ENCODE measurements at places on chromosomes 7 and 10.

- DNase-seq = no peak
Observed at GRCh38 chr7:13792208-13792607, 197.3 kb downstream of the ETV1 start.

DNA sequence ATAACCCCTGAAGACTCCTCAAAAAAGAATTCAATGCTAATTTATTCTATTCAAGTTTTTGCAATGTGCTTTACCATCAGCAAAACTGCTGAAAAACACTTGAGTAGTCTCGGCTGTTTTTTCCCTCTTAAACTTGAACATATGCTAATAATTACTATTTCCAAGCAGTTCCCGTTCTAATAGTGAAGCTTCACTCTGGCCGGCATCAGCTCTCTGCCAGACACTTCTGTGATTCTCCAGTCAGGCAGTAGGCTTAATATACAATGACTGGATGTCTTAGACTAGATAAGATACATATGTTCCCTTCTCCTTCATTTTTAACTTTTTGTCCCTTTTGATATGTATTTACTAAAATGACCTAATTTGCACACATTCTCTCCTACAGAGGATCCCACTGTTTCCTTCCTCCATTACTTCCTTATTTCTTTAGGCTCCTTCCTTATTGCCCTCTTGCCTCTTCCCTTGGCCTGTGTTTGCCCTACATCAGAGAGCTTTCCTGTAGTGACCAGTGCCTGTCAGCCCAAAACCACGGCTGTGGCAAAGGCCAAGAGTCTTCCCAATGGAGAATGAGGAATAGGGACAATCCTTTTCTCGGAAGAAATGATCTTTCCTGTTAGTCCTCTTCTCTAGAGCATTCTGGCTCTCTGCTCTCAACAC is 23.5 kb downstream of the HEPACAM2 start:
- DNase-seq = no peak

DNA sequence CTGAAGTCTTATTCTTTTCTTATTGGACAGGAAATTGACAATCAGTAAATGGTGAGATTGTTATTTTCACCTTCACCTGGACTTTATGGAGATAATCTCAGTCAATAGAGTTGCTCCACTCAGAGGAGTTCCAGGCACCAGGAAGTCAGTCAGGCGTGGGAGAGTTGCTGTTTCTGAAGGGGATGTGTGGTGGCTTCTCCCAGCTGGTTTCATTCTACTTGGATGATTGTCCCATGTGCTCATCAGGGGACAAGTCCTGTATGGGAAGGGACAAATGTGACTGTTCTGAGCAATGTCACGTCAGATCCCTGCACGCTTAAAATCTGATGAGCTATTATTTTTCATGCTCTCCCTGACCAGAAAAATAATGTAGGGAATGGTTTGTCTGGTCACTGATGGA is 222.5 kb upstream of the PITRM1 start:
- no peak for DNase-seq

- DNase-seq = no peak
Observed at GRCh38 chr7:121006711-121007315, 18.3 kb downstream of the CPED1 start.

DNA sequence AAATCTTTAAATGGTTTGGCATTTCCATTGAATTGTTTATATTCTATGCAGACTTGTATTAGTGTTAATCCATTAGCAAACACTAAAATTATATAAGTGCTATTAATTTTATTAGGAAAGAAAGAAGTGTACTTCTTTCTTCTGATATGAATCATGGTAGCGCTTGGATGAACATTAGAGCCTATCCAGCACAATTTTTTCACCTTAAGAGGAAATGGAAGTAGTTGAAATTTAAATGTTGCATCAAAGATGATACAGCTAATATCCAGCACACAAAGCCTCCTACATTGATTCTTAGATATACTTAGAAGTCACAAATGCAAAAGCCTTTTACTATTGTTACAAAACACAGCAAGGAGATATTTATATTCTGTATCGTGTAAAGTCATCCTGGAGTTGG is 174.5 kb downstream of the AHR start:
- no peak for DNase-seq

DNA sequence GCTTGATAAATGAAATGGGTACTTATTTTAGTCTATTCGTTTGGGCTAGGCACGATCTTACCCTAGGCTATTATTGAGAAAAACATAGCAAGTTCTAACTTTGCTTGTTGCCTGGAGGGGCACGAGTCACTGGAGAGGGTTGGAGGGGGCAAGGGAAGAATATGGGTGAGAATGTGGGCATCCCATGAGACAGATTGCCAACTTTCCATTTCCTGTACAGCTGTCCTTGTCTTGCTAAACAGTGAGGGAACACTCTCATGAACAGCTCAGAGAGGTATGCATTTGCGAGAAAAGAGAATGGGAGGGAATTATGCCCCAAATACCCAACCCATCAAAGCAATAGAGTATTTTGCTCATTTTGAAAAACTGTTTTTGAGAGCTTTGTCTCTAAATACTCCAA is 9.2 kb downstream of the CDHR3 start:
- no peak for DNase-seq

DNA sequence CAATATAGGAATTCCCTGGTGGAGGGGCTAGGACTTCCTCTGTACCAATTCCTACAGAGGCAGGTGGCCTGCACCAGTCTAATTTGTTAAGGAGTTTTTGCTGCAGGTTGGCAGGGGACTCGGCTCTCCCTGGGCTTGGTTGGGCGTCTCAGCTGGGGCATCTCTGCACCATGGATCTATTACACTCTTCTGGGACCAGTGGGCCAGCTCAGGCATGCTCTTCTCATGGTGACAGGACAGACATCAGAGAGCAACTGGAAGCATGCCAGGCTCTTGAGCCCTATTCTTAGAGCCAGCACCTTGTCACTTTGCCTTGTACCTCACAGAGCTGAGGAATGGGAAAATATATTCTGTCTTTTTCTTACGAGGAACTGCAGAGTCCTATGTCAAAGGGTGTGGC is 74.6 kb downstream of the SH2D4B start:
- no peak for DNase-seq

DNA sequence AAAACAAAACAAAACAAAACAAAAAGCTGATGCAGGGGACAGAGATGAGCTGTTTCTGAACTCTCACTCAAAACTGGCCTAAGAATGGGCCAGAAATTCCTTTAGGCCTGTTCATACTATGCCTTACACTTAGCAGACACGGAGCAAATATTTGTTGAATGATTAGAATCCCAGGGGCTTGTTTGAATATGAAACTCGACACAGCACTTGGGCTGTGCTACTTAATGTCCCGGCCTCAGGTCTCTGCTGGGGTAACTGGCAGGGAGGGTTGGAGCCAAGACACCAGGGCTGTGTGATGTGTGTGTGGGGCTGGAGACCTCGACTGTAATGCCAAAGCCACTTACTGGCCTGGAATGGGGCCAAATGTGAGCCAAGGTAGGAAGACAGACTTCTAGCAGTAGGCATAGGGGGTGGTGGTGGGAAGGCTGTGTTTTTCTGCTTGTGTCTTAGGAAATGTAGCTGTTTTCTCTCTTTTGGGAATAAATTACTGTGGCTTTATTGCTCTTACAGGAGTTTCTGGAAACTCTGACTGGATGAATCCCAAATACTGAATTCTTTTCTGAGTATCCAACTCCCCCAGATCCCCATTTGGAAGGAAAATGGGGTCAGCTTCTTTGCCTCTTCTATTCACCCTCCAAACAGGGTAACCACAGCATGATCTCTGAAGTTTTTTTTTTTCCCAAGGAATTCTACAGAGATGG is 66.7 kb downstream of the EMX2 start:
- no peak for DNase-seq

DNA sequence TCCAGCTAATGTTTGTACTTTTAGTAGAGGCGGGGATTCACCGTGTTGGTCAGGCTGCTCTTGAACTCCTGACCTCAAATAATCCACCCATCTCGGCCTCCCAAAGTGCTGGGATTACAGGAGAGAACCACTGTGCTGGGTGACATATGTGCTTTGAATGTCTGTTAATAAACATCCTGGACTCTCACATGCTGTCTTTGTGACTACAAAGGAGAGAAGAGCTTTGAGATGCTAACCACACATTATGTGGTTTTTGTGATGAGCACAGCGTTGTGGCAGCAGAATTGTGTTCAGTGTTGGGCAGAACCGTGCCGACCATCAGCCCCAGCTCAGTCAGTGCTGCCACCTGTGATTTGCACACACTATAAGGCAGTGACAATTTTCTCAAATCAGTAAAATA is 500.1 kb upstream of the KLF6 start:
- DNase-seq = no peak

- no peak for DNase-seq
Observed at GRCh38 chr10:124708922-124709520, 35.2 kb downstream of the FAM53B start.

DNA sequence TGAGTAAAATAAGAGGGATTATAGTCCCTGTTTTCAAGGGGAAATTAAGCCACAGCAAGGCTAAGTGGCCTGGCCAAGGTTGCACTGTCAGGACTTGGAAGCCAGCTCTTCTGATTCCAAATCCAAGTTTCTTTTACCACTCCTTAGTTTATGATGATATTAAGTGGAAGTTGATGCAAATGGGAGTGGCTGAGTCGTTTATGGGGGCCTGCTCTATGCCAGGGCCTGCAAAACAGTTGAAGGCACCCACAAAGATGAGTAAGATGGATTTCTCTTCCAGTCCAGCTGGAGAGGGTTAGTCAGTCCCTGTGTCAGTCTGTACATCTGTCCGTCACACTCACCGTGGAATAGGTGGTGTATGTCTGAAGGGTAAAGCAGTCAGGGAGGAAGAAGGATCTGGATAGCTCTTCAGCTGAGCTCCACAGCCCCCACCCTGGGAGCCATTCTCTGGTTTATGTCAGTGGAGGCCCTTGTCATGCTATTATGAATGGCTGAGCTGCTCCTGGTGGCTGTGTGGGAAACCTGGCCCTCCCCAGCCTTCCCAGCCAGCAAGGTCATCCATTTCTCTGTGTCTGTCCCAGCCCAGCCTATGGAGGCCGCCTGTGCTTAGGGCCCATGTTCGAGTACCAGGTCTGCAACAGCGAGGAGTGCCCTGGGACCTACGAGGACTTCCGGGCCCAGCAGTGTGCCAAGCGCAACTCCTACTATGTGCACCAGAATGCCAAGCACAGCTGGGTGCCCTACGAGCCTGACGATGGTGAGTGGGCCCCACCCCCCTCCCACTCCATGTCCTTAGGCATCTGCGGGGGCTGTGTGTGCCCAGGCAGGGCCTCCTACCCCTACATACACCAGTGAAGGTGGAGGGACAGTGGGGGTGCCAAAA is 44.5 kb downstream of the TBATA start:
- DNase-seq = no peak

DNA sequence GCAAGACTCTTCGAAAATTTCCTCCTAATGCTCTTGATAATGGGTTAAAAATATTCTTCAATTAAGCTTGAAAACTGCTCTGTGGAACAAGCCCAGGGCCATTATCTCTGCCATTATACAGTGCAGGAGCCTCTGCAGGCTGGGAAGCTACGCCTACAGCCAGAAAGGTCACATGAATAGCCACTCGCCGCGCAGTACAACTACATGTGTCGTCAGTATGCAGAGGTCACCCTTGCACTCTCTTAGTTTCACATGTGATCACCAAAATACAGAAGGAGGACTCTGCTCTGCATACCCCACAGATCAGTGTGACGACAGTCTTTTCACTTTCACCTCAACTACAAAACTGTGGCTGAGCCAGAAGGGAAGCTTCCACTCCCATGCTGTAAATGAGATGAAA is 141.8 kb upstream of the C1QL3 start:
- DNase-seq = no peak

Measured in GM12892 (cell line).